ENCODE measurements at places on chromosomes 12 and 14. TPM values are rescaled to one million over a fixed set of nuclear protein-coding genes. Genes with fewer than 3 reads are reported as not detected.

RITA1 gene
- 25.2 TPM for total RNA-seq

FZD10 gene
- not detected for total RNA-seq

SERPINA5 gene
- not detected for total RNA-seq

ARL1 gene
- total RNA-seq, result 91.2 TPM

PMCH gene
- total RNA-seq, result not detected

RASSF9 gene
- 2.3 TPM for total RNA-seq

All from hair follicle dermal papilla cell (primary cell).